Kidney epithelial cell (primary cell): ENCODE measurements at places on chromosomes 2 and 18. TPM values are rescaled to one million over a fixed set of nuclear protein-coding genes. Genes with fewer than 3 reads are reported as not detected.
A peak's percentile ranks its signal among the peaks of the same experiment; 100 is the strongest.

DNA sequence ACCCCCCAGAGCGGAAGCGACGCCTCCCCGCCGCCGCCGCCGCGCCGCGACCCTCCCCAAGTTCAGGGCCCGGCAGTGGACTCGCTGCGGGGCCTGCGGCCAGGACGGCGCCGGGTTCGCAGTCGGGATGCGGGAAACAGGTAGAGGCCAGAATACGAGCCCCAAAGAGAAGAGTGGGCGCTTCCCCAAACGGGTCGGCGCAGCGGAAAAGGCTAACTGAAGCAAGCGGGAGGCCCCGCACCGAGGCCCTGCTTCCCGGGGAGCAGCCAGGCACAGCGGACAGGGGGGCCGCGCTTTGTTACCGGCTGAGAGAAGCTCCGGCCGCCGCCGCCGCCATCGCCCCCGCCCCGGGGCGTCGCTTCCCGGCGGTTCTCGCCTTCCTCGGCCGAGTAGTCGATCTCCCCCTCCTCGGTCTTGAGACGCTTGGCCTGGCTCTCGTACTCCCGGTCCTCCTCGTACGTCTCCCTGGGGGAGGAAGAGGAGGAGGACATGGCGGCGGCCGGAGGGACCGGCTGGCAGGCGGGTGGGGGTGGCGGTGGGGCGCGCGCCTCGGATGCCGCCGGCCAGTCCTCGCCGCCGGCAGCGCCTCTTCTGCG, 494 bp downstream of the HNRNPLL start:
- no peak for DNase-seq

- DNase-seq, result no peak
Observed at GRCh38 chr2:241364781-241365180, 8.7 kb downstream of the FARP2 start.

- DNase-seq, result no peak
Observed at GRCh38 chr18:12030670-12031069, 49.4 kb downstream of the IMPA2 start.

GRCh38 chr2:160402997-160403979, 90.3 kb downstream of the RBMS1 start:
- DNase-seq, result no peak

Gene CCDC68
- 2.7 and 3.7 TPM in 2 replicates for total RNA-seq

Gene KCNJ3
- not detected in 2 replicates for total RNA-seq

GRCh38 chr2:147567136-147567535, 277.7 kb upstream of the ACVR2A start:
- DNase-seq, result no peak

DNA sequence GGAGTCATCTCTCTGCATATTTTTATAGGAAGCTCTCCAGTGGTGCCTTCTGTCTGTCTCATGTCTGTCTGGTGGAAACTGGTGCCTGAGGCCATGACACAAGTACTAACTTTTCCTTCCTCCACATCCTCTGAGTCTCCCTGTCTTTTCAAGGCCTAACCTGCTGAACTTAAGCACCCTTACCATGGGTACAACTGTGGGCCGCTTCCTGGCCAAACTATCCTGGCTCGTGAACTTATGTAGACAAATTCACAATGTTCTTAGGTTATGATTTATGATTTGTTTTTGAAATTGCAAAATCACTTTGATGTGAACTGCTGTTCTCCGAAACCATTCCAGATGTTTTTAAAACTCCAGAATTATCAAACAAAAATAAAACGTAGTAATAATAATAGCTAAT, 804.5 kb upstream of the POU3F3 start:
- DNase-seq, result no peak

DNA sequence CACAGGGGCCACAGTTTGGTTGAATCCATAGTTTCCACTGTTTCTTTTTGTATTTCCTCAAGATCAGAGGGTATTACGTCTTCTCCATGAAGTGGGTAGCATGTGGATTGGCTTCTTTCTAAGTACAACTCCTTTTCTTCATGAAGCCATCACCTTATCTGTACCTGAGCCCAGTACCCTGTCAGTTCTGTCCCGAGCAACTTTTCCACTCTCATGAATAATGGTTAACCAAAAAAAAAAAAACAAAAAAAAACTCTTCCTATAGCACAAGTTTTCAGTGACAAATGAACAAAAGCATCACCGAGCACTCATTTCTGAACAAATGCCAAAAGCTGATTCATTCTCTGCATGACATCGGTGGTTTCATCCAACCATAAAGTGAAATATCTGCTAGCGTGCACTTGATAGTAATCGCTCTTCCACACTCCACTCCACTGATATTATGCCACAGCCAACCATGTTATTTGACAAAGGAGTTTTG, 53.0 kb upstream of the CCDC150 start:
- peak; percentile 58 for DNase-seq

DNA sequence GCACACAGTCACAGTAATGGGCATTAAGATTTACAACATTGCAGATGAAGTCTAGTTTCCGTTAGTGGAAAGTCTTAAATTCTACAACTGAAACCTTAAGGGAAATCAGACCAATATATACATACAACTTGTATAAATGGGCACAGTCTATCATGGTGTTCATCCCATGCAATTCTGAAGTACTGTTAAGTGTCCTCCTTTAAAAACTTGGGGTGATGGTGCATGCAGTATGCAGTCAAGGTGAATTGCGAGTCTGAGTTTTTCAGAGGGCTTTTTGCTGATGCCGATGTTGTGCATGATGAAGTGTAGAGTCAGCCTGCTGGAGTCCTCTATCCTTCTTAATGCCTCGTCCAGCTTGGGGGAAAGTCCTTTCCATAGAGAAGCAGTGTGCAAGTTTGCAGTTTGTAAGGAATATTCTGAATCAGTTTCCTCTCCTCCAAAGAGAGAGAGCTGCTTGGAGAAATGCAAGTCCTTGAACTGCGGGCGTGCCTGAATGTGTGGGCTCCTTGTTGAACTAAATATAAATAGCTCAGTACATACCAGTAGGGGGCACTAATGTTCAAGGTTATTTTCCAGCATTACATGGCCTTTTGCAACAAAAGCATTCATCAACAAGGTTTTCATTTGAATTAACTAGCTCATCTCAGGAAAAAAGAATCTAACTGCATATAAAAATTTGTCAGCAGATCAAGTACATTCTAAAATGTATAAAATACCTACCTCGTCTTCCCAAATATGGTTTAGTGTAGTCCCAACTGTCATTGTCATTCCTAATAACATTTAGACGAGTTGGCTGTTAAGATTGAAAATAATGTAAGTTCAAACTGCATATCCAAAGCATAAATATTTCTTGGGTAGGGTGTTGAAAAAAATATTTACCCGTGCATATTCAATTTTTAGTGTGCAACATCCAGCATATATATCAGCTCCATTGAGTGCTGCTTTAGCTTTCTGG, 21.3 kb downstream of the HNRNPLL start:
- no peak for DNase-seq

- no peak for DNase-seq
Observed at GRCh38 chr2:66201242-66201641, 233.7 kb upstream of the MEIS1 start.

Gene METTL21A
- total RNA-seq, result 21.5 and 22.7 TPM in 2 replicates

Gene RAB17
- 10.7 and 12.1 TPM in 2 replicates for total RNA-seq

- DNase-seq, result no peak
Observed at GRCh38 chr2:63257473-63257872, 206.8 kb downstream of the OTX1 start.

DNA sequence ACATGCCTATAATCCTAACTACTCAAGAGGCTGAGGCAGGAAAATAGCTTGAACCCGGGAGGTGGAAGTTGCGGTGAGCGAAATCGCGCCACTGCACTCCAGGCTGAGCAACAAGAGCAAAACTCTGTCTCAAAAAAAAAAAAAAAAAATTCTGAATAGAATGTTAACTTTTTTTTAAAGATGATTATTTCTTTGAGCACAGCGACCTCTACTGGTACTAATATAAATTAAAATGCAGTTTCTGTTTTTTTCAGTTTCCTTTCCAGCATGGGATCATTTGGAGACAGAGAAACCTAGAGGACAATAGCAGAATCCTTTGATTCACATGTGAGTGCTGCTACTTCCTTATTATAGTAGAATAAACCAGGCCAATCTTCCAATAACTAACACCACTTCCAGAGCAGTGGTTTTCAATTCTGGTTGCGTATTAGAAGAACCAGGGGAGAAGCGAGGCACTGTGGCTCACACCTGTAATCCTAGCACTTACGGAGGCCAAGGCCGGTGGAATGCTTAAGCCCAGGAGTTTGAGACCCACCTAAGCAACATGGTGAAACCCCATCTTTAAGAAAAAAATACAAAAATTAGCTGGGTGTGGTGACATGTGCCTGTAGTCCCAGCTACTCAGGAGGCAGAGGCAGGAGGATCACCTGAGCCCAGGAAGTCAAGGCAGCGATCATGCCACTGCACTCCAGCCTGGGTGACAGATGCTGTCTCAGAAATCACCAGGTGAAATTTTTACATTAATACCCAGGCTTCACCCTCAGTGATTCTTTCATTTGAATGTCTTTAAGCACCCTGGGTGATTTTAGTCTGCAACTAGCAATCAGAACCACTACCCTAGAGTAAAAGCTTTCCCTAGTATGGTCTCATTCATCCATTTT, 10.1 kb downstream of the SRSF7 start:
- no peak for DNase-seq

- DNase-seq, result no peak
Observed at GRCh38 chr2:174198846-174199564, 49.3 kb downstream of the OLA1 start.

Gene NFATC1
- total RNA-seq, result 2.7 and 3.4 TPM in 2 replicates

DNA sequence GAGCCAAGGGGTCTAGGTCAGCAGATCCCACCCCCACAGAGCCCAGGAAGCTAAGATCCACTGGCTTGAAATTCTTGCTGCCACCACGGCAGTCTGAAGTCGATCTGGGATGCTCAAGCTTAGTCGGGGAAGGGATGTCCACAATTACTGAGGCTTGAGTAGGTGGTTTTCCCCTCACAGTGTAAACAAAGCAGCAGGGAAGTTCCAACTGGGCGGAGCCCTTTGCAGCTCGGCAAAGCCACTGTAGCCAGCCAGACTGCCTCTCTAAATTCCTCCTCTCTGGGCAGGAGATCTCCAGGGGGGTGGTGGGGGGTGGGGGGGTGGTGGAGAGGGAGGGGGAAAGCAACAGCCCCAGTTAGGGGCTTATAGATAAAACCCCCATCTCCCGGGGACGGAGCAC, 419.5 kb downstream of the NUP35 start:
- no peak for DNase-seq

Gene TMEM198
- 7.1 and 7.6 TPM in 2 replicates for total RNA-seq

DNA sequence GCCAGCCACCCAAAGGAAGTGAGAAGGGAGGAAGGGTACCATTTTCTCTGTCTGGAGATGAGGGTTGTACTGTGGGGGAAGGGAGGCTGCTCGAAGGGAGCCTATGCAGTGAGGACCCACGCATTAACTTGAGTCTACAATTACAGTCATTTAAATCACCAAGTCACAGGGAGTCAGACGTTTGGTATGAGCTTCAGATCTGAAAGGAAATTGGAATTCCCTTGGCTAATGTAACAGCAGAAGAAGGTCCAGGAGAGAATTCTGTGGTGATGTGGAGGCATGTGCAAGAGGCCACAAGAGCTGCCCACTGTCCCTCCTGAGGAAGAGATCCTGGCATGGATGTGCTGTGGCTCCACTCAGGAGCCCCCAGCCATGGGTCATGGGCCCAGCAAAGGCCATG, 22.5 kb downstream of the DAPL1 start:
- DNase-seq, result no peak

GRCh38 chr2:204110338-204110741, 173.8 kb downstream of the ICOS start:
- DNase-seq, result no peak

Gene CDKL4
- 1.2 TPM in 1 of 2 replicates, not detected in the other for total RNA-seq

- DNase-seq, result no peak
Observed at GRCh38 chr2:65957454-65957853, 477.5 kb upstream of the MEIS1 start.

DNA sequence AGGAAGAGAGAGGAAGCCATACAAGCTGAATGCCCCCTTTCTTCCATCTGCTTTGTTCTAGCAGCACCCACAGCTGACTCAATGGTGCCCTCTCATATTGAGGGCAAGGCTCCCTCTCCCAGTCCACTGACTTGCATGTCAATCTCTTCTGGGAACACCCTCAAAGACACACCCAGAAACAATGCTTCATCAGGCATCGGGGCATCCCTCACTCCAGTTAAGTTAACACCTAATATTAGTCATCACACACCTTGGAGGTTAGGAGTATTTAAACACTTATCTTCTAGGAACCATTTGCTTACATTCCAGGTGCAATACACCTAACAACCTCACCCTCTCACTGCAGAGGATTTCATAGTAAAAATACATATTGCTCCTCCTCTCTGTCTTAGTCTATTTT, 993.5 kb upstream of the DDX18 start:
- DNase-seq, result no peak
